ENCODE measurements at places on chromosomes 1 and 21. TPM values are rescaled to one million over a fixed set of nuclear protein-coding genes. Genes with fewer than 3 reads are reported as not detected.
A peak's percentile ranks its signal among the peaks of the same experiment; 100 is the strongest.

Gene COL8A2
- 1.4 TPM for total RNA-seq

GRCh38 chr1:116878804-116879477, 30.8 kb upstream of the PTGFRN start:
- peak overlapping the region; percentile 51 for H3K4me3 ChIP-seq
- DNase-seq = no peak
- no peaks in the 10 kb centered on the region for H3K27me3 ChIP-seq
- H3K36me3 ChIP-seq = no peaks in the 10 kb centered on the region

Gene CFHR3
- 0.64 TPM for total RNA-seq

DNA sequence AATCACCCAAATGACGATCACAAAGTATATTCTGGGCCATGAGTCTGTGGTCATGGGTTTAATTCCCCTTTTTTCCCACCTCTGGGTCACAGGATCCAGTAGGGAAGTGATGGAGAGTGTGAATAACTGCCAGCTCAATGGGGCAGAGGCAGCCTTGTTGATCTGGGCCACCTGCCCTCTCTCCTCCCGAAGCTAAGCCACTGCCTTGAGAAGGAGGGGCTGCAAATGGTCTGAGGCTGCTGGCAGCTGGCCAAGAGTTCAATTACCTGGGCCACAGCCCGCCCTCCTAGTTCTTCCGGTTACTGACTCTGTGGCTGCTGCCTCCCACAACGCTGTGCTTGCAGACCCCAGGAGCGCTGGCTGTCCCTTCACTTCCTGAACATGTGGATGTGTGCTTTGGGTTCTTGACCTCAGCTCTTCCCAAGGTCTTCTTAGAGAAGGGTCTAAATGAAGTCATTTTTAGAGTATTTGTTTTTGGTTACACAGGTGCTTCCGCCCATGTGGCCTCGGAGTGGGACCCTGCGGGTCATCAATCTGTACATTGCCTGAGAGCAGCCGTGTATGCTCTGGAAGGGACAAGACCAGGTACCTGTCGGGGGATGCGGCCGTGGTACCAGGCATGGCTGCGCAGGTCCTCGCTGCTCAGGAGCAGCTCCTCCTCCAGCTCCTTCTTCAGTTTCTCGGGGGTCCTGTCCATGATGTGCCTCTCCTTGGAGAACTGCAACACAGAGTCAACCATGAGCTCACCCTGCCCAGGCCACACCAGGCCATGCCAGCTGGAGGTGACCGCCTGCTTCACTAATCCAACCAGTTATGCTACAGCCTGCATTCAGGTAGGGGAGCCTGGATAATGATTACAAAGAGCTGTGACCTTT, 89.7 kb downstream of the BCAR3 start:
- no peak overlapping the region for H3K4me3 ChIP-seq
- no peak for DNase-seq
- H3K27ac ChIP-seq = peak overlapping the region; percentile 10
- peaks cover 32% of the 10 kb centered on the region for H3K36me3 ChIP-seq
- H3K27me3 ChIP-seq = no peaks in the 10 kb centered on the region
- H3K4me1 ChIP-seq = peaks cover 5% of the 10 kb centered on the region

DNA sequence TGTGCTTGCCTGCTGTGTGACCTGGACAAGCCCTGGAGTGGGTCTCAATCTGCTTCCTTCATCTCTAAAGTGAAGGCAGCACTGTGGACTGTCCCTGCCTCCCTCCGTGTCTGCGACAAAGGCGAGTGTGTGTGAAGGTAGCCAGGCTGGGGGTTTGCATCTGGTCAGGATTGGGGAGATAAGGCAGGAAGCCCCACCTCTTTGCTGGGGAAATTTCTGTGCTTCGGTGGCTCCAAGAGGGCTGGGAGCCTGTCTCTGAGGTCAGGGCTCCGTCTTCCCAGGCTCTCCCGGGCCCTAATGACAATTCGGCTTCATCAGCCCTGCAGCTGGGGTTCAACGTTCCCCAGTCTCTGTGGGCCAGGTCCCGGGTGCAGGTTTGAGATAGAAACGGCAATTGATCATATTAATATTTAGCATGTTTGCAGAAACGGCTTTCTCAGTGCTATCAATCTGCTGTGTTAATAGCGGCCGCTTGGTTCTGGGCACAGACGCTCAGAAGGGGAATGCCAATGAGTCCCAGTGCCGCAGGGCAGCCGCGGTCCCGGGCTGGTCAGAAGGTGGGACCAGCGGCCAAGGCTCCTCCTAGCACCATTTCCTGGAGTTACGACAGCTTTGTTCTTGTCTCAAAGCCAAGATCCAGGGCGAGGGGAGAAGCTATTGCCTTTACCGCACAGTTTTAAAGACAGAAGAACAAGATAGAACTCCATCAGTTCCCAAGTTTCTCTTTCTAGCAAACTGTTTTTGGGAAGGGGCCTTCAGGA, 105.7 kb downstream of the PRDM16 start:
- no peaks in the 10 kb centered on the region for H3K36me3 ChIP-seq
- peaks cover 18% of the 10 kb centered on the region for H3K4me1 ChIP-seq
- no peak overlapping the region for H3K27ac ChIP-seq
- no peaks in the 10 kb centered on the region for H3K27me3 ChIP-seq

Gene GPR52
- 2.1 TPM for total RNA-seq

Gene CCDC30
- total RNA-seq = 2.6 TPM

GRCh38 chr1:226649780-226650179, 89.3 kb downstream of the ITPKB start:
- H3K27me3 ChIP-seq = no peaks in the 10 kb centered on the region
- H3K4me3 ChIP-seq = no peak overlapping the region
- no peak for DNase-seq
- H3K4me1 ChIP-seq = no peaks in the 10 kb centered on the region

- no peaks in the 10 kb centered on the region for H3K4me1 ChIP-seq
- no peak for DNase-seq
- no peaks in the 10 kb centered on the region for H3K27me3 ChIP-seq
- H3K27ac ChIP-seq = no peak overlapping the region
Observed at GRCh38 chr1:93238425-93238824, 57.9 kb downstream of the CCDC18 start.

- H3K27me3 ChIP-seq = no peaks in the 10 kb centered on the region
- DNase-seq = no peak
- no peaks in the 10 kb centered on the region for H3K4me1 ChIP-seq
Observed at GRCh38 chr1:219041141-219041540, 132.5 kb upstream of the LYPLAL1 start.

Gene PROK1
- 5.0 TPM for total RNA-seq

Gene LRRC38
- 3.2 TPM for total RNA-seq

GRCh38 chr1:114116086-114116485, 37.6 kb downstream of the SYT6 start:
- no peaks in the 10 kb centered on the region for H3K36me3 ChIP-seq
- no peak overlapping the region for H3K4me3 ChIP-seq
- H3K4me1 ChIP-seq = no peaks in the 10 kb centered on the region
- H3K27me3 ChIP-seq = no peaks in the 10 kb centered on the region
- H3K27ac ChIP-seq = no peak overlapping the region

DNA sequence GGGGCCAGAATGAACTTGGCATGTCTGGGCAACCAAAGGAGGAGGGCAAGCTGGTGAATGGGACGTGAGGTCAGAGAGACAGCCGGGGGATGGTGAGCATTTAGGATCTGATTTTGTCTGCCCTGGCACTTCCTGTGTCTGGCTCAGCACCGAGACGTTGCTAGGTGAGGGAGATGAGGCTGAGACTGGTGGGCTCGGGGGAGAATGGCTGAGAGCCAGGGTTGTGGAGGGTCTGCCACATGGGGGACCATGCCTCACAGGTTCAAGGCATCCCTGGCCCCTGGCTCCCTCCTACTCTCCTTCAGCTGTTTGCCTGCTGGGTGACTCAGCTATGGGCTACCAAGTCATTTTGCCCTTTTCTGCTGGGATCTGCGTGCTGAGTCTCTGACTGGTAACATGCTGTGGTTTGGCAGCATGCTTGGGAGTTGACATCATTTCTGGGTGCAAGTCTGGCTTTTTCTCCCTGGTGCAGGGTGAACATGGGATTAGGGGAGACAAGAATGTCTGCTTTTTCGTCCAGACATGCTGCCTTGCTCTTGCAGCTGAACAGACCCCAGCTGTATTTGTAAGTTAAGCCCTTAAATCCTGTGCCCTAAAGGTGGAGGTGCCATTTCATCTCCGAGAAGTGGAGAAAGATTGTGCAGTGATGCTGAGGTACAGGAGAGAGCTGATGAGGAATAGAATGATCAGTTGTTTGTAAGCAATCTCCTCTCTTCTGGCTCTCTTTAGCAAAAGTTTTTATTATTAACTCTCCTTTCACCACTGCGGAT, 17.6 kb downstream of the GALNT2 start:
- peak overlapping the region; percentile 43 for H3K27ac ChIP-seq
- no peak overlapping the region for H3K4me3 ChIP-seq
- H3K36me3 ChIP-seq = no peaks in the 10 kb centered on the region
- peaks cover 9% of the 10 kb centered on the region for H3K4me1 ChIP-seq

Gene S100A7A
- not detected for total RNA-seq

DNA sequence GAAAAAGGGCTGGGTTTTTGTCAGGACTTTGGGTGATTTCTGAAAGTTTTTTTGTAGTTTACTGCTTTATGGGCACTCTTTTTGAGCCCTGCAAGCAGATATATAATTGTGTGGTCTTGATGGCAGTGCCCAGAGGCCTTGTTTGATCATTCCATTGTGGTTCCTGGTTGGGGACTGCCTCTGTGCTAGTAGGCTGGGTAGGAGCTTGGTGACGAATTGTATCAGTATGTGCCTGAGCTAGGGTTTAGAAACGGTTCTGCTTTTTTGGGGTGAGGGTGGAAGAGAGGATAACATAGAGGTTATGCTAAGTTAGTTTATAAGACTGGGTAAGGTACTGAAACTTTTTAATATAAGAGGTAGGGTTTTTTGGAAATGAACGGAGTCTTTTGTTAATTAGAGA, 139.7 kb upstream of the ETV3 start:
- no peak for DNase-seq
- no peaks in the 10 kb centered on the region for H3K36me3 ChIP-seq
- peaks cover 5% of the 10 kb centered on the region for H3K27me3 ChIP-seq
- no peaks in the 10 kb centered on the region for H3K4me1 ChIP-seq
- no peak overlapping the region for H3K4me3 ChIP-seq

DNA sequence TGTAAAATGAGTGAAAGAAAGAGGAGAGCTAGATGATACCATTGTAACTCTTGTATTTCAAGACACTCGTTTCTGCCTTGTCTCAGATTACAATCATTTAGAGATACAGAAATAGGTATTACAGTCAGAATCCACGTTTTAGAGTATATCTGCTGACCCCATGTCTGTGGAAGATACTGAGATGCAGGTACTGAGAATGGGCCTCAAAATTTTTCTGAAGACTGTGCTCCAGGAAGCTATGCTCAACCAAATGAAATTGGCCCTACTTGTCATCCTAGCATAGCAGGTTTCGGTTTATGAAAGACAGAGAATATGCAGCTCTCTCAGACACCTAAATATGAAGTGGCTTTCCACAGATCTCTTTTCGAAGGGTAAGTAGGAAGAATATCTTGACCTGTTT, 6.0 kb upstream of the WARS2 start:
- H3K36me3 ChIP-seq = no peaks in the 10 kb centered on the region
- no peaks in the 10 kb centered on the region for H3K27me3 ChIP-seq
- peak overlapping the region; percentile 32 for H3K27ac ChIP-seq

GRCh38 chr1:110749960-110750359, 75.2 kb upstream of the KCNA3 start:
- H3K4me3 ChIP-seq = no peak overlapping the region
- no peaks in the 10 kb centered on the region for H3K4me1 ChIP-seq
- no peaks in the 10 kb centered on the region for H3K36me3 ChIP-seq
- no peaks in the 10 kb centered on the region for H3K27me3 ChIP-seq
- no peak for DNase-seq

- no peak for DNase-seq
- no peak overlapping the region for H3K27ac ChIP-seq
- no peaks in the 10 kb centered on the region for H3K36me3 ChIP-seq
Observed at GRCh38 chr1:208110296-208110695, 133.9 kb downstream of the PLXNA2 start.

DNA sequence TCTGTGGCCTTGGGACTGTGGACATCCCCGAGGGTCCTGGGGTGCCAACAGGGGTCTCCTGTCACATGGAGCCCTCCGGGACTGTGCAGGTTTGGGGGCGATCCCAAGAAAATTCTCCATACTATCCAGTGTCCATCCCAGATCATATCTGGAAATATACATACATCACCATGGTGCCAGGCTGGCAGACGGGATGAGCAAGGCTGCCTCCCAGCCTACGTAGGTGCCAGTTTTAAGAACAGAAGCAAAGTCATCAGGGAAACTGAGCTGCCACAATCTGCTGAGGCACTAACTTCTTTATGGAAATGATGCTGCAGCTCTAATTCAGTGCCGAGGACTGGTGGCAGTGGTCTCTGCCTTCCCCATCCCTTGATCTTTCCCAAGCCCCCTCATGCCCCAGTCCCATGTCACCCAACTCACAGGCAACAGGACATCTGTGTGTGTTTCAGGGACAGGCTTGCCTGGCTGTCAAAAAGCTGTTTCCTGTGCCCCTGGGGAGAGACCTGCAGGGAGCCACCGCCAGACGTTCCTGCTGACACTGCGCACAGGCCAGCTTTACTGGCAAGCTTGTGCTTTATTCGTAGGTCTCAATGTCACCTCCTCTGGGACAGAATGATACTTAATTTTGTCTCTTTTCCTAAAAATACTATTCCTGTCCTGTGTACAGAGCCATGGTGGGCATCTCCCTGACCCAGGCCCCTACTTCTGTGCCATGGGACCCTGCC, 15.5 kb downstream of the TEX35 start:
- H3K27ac ChIP-seq = no peak overlapping the region
- no peaks in the 10 kb centered on the region for H3K36me3 ChIP-seq
- no peaks in the 10 kb centered on the region for H3K27me3 ChIP-seq
- H3K4me1 ChIP-seq = no peaks in the 10 kb centered on the region
- H3K4me3 ChIP-seq = no peak overlapping the region

DNA sequence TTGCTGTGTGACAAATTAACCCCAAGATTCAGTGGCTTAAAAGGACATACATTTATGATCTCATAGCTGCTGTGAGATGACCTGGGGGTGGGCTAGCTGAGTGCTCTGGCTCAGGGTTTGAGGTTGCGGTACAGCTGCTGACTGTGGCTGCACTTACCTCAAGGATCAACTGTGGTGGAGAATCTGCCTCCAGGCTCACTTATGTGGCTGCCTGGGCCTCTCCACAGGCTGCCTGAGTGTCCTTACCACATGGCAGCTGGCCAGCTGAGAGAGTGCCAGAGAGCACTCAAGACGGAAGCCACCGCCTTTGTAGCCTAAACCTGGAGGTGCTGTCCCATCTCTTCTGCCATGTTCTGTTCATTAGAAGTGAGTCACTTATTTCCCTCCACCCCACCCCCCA, 5.7 kb downstream of the LRRC71 start:
- peaks cover 12% of the 10 kb centered on the region for H3K4me1 ChIP-seq
- DNase-seq = peak; percentile 56
- H3K4me3 ChIP-seq = no peak overlapping the region
- H3K36me3 ChIP-seq = no peaks in the 10 kb centered on the region
- H3K27me3 ChIP-seq = peaks cover 37% of the 10 kb centered on the region
- H3K27ac ChIP-seq = no peak overlapping the region

Gene ALG14
- total RNA-seq = 19.9 TPM

Gene SELP
- total RNA-seq = 3.5 TPM

DNA sequence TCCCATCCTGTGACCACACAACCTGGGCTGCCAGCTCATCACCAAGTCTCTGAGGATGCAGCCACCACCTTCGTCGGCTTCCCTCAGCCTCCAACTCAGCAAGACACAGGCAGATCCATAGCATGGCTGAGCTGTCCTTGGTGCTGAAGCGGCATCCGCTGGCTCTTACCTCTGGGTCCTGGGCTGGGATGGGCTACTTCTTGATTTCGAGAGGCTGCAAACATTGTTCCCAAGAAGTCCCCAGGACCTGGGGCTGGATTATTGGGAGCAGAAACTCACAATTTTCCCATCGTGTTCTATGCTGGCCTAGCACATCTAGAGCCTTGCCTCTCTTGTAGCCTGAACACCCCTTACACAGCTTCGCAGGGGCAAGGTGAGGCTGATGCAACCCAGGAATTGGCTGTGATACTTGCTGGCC, 24.9 kb upstream of the C1QA start:
- DNase-seq = peak; percentile 50
- H3K4me1 ChIP-seq = no peaks in the 10 kb centered on the region
- no peak overlapping the region for H3K27ac ChIP-seq
- H3K4me3 ChIP-seq = no peak overlapping the region
- peaks cover 12% of the 10 kb centered on the region for H3K27me3 ChIP-seq
